Left lung (tissue), 14 donors: ENCODE measurements at places on chromosomes 7 and 10. TPM values are rescaled to one million over a fixed set of nuclear protein-coding genes. Genes with fewer than 3 reads are reported as not detected.

DNA sequence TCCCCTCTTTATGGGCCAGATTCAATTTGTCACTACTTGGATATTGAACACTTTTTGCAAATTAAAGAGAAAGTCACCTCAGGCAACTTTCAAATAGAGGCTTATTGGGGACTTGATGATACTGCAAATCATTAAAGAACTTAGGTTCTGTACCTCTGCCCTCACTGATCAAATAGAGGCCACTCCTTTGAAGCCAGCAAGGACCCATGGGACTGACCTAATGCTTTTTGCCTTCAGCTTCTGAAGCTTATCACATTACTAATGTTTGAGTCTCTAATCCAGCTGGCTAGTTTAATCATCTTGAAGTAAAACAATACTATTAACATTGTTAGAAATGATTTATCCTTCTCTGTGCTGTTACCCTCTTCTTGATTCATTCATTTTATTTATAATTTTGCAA is 93.0 kb upstream of the ZNF800 start:
- H3K27me3 ChIP-seq, result peaks cover 5% of the 10 kb centered on the region
- DNase-seq, result no peak
- H3K27ac ChIP-seq, result no peak overlapping the region
- H3K36me3 ChIP-seq, result no peaks in the 10 kb centered on the region
- H3K4me3 ChIP-seq, result no peak overlapping the region

DNA sequence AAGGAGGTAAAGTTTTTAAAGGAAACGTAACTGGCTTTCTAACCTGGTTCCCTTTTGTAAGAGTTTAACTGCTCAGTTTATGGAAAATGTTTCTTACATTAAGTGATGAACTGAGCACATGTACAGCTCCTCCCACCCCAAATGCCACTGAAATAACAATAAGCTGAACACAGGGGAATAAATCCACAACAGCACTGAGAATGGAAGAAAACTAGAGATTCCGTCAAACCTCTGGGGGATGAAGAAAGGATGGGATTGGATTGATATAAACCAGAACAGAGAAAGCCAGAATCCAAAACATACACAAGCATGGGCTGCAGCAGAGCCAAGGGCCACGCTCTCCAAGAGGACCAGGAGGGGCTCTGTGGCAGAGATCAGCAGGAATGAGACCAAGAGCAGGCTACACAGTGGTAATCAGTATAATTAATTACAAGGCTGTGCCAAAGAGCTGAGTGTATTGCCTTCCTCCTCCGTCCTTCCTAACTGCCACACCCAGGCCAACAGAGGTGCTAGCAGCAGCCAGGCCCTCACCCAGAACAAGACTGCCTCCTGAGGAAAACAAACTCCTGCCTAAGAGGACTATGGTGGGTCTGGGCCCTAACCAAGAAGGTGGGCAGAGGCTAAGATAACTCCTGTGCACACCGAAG is 73.9 kb downstream of the KIAA1549 start:
- H3K27ac ChIP-seq, result no peak overlapping the region
- H3K4me1 ChIP-seq, result no peaks in the 10 kb centered on the region
- no peaks in the 10 kb centered on the region for H3K27me3 ChIP-seq
- no peak for DNase-seq

DNA sequence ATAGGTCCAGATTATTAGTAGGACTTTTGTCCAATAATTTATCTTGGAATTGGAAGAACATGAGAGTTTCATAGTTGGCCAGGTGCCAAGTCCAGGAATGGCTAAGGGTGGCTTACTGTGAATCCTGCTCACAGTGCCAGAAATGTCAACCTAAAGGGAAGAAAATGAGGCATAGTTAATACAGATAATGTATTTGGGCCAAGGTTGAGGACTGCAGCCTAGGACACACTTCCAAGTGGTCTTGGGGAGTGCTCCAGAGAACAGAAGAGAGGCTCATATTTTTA is 78.2 kb downstream of the MAPK8 start:
- H3K4me1 ChIP-seq, result no peaks in the 10 kb centered on the region
- no peaks in the 10 kb centered on the region for H3K36me3 ChIP-seq
- no peak overlapping the region for H3K4me3 ChIP-seq
- no peak overlapping the region for H3K27ac ChIP-seq

DNA sequence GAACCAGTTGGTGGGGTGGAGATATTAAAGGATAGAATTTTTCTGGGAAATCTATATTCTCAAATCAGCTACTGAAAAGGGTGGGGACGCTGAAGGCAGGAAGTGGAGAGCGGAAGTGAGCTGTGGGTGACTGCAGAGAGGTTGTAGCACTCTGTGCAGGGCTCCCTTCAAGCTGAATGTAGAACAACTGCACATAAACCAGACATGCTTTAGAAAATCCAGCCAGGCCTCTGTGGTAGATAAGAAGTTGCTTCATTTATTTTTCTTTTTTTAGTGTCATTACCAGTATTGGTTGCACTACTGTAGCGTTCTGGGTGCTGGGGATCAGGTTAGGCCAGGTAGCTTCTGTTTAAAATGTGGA is 127.8 kb downstream of the CELF2 start:
- H3K4me1 ChIP-seq, result peaks cover 4% of the 10 kb centered on the region
- no peak overlapping the region for H3K4me3 ChIP-seq
- H3K27me3 ChIP-seq, result no peaks in the 10 kb centered on the region
- no peak overlapping the region for H3K27ac ChIP-seq
- H3K36me3 ChIP-seq, result no peaks in the 10 kb centered on the region

- no peak overlapping the region for H3K4me3 ChIP-seq
- no peak overlapping the region for H3K27ac ChIP-seq
- peaks cover 28% of the 10 kb centered on the region for H3K36me3 ChIP-seq
- no peak for DNase-seq
- peaks cover 6% of the 10 kb centered on the region for H3K27me3 ChIP-seq
- peaks cover 4% of the 10 kb centered on the region for H3K4me1 ChIP-seq
These were observed 5.1 kb upstream of the SPOCK2 start for GRCh38 chr10:72093450-72093849.

Gene STK31
- 1.4 TPM for total RNA-seq

Gene SKIDA1
- total RNA-seq, result 1.9 TPM
